T47D (cell line): ENCODE measurements at places on chromosomes 2 and 18.

- no peak for DNase-seq
Measured at GRCh38 chr2:196413821-196414274, 225.7 kb upstream of the CCDC150 start.

DNA sequence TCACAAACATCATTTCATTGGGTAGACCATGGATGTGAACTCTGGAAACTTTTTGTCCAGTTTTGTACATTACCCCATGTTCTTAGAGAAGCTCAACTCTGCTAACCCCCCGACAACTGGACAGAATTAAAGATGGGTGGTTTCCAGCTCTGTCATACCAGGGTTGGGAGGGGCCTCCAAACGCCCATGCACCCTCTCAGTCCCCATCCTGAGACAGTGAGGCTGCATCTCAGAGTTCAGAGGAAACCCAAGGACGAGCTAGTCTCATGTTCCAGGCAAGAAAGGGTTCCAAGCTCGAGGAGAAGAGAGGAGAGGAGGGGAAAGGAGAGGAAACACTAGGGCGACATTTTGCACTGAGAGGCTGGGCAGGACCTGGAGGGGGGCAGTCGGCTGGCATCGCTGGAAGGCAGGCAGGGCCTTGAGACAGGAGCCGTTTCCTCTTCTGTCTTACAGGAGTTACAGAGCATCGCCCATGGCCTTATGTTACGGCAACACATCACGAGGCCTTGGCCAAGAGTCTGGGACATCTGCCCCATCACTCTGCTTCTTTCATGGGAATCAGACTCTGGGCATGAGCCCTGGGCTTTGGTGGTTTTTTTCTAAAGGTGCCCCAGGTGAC is 16.4 kb downstream of the MAL start:
- DNase-seq: no peak

DNA sequence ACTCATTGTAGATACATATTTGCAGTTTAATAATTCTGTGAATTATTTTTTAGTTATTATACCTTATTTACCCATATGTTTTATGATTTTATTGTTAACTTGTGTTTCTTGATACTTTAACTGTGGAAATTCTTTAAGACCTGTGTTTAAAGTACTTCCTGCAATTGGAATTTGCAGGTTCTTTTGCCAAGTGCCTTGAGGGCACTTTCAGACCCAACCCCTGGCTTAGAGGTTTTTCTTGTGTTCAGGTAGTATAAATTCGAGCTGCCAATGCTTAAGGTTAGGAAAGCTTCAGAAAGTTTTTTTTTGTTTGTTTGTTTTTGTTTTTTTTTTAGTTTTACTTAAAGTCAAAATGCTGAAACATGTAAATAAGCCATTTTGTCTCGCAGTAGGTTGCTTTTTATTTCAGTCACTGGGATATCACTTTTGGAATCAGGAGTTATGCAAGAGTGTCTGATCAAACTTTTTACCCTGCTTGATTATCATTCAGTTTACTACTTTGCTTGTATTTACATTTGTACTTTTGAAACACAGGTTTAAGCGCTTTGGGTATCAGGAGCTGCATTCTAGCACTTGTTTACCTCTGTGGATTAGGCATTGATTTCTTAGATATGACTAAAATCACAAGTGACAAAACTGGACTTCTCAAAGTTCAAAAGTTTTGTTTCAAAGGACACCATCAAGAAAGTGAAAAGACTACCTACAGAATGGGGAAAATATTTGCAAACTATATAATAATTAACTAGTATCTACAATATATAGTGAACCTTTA is 31.8 kb downstream of the TDRD15 start:
- DNase-seq: no peak

DNA sequence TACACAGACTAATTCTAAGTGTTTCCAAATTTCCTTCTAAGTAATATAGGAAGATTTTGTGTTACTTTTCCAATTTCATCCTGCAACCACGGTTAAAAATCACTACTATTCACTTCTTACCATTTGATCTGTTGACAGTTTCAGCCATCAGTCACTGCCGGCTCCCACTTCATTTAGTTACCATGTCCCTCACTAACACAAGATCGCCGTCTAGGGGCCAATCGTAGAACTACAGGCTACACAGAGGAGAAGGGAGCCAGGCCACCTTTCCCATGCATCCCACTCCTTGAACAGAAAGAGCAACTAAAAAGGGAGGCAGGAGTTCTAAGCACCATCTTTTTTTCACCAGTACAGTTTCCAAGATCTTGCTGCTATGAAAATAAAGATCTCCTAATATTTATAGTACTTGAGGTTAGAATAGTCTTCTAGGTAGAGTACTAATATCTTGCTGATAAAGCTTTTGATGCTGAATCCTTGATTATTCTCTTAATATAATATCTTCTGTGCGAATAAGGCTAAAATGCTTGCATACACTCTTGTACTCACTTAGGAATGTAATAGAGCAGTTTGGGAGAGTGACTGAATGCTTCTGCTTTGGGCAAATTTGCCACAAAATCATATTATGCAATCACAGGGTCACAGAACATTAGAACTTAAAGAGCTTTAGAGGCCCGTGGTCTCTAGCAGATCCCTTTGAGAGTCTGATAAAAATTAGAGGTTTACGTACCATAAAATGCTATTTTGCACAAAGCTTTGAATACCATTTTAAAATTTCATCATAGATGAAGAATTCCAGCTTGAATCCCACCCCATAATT is 39.5 kb upstream of the CYP1B1 start:
- DNase-seq: peak; percentile 85

GRCh38 chr2:206859330-206859739 is 80.0 kb upstream of the CPO start:
- no peak for DNase-seq

DNA sequence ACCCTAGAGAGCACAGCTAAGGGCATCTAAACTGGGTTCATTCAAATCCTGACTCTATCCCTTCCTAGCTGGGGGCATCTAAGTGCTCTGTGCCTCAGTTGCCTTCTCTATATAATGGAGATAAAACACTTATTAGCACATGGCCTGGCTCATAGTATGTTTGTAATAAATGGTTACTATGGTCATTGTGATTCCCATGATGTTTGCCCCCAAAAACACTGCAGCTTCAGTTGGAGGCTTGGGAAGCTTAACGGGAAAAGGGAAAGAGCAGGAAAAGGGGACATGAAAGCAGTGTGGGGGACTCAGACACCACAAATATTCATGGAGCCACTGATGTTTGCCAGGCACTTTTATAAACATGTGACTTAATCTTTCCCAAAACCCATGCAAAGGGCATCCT is 118.1 kb downstream of the INHBB start:
- no peak for DNase-seq

DNA sequence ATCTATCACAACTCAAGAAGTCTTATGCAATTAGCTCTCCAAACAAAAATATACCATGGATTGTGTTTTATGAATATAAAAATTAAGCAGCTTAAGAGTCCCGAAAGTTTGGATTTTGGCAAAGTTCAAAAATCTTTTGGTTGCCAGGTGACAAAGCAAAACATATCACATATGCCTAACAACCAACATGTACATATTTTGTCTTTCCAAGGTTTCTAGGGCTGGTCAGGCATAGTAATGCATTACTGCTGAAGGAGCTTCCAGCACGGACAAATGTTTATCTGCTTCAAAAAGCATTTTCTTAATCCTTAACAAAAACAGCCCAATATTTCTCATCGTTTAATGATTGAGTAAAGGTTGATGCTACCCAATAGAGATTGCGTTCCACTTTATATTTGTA is 1327.1 kb upstream of the ZEB2 start:
- DNase-seq: no peak

DNA sequence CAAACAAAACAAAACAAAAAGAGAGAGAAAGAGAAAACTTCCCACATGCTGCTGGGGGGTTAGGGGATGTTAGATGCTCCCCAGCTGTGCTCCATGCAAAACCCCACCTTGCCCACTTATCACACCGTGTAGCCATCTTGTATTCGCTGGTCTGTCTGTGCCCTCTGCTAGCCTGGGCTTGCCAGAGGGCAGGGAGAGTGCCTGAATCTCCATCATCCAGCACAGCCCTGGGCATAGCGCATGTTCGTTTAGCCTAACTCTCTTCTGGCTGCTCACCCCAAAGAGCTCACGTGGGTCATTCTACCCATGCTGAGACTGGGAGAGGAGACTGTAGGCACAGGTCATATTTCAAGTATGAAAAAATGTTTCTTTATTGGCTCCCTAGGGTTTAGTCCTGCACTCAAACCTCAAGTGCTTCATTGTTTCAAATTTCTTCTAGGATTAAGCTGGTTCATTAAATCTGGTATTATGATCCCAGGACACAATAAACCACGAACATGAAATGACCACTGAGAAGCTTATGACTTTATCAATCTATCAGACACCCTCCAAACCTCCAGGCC is 100.5 kb downstream of the KCNF1 start:
- DNase-seq: no peak

DNA sequence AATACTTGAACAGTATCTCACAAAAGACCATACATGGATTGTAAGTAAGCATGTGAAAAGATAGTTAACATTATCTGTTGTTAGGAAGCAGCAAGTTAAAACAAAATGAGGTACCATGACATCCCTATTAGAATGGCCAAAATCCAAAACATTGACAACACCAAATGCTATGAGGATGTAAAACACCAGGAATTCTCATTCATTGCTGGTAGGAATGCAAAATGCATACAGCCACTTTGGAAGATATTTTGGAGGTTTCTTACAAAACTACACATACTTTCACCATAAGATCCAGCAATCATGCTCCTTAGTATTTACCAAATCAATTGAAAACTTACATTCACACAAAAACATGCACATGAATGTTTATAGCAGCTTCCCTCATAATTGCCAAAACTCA is 30.9 kb upstream of the ICOS start:
- no peak for DNase-seq

DNA sequence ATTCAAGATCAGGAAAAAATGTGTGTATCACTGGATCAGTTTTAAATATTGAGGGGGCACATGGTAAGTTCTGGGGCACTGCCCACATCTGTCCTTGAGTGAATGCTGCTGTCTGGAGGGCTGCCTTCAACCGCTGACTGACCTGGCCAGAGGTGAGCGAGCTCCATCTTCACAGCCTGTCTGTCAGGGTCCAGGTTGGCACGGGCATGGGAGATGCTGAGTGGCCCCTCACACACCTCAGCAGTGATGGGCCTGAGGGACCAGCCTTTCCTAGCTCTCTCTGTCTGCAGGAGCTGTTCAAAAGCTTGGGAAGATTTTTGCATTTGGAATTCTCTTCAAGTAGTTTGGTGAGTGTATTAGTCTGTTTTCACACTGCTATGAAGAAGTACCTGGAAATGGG is 114.8 kb upstream of the ALKAL2 start:
- no peak for DNase-seq

- peak; percentile 37 for DNase-seq
Measured at GRCh38 chr2:3172265-3172935, 205.2 kb downstream of the EIPR1 start.

GRCh38 chr2:237244976-237245646 is 159.4 kb downstream of the COPS8 start:
- DNase-seq: no peak

- no peak for DNase-seq
Measured at GRCh38 chr2:36193680-36194079, 161.9 kb upstream of the CRIM1 start.

- DNase-seq: no peak
Measured at GRCh38 chr2:106956879-106957278, 70.9 kb upstream of the ST6GAL2 start.

- no peak for DNase-seq
Measured at GRCh38 chr2:611519-611918, 65.7 kb downstream of the TMEM18 start.

- DNase-seq: peak; percentile 3
Measured at GRCh38 chr2:84424152-84424551, 34.9 kb downstream of the SUCLG1 start.

DNA sequence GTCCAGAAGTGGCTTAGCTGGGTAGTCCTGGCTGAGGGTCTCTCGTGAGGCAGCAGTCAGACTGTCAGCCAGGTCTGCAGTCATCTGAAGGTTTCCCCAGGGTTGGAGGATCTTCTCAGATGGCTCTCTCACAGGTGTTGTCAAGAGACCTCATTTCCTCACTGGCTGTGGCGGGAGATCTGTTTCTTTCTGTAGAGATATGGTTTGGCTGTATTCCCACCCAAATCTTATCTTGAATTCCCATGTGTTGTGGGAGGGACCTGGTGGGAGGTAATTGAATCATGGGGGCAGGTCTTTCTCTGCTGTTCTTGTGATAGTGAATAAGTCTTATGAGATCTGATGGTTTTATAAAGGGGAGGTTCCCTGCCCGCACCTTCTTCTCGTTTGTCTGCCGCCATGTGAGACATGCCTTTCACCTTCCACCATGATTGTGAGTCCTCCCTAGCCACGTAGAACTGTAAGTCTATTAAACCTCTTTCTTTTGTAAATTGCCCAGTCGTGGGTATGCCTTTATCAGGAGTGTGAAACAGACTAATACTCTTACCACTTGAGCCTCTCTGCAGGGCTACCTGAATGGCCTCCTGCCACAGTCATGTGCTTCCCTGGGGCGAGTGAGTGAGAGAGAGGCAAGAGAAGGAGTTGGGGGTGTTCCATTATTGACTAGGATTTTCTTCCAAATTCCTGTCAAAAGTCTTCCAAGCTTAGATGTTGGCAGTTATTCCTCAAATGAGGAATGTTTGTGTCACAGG is 23.6 kb downstream of the MALT1 start:
- DNase-seq: no peak

DNA sequence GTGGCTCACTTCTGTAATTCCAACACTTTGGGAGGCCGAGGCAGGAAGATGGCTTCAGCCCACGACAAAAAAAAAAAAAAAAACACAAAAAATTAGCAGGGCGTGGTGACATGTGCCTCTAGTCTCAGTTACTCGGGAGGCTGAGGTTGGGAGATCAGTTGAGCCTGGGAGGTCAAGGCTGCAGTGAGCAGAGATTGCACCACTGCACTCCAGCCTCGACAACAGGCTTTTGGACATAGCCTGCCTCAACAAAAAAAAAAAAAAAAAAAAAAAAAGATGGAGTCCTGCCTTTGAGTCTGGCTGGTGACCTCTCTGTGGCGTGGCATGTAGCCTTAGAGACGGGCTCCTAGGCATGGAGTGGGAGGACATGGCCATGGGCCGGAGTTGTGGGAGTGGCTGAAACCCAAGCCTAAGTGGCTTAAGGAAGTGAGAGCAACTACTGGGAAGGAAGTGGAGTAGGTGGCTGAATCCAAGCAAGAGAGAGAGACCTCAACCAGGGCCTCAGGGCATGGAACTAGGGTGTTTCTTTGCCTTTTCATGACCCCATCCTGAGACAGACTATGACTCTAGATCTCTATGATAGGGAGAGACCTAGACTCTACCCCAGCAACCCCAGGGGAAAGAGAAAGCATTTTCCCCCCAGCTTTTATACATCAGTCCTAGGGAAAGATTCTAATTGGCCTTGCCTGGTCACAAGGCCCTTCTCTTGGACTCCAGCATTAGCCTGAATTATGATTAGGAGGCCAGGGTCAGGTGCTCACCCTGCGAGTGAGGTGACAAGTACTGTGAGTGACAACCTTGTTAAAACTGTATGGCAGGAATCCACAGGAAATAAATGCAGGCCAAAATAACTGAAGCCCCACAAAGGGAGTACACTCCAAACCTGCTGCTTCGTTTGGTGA is 34.2 kb downstream of the NPAS2 start:
- DNase-seq: no peak

- DNase-seq: no peak
Measured at GRCh38 chr2:119301413-119301812, 65.2 kb downstream of the C2orf76 start.
